ENCODE measurements at places on chromosomes 6 and 20.

DNA sequence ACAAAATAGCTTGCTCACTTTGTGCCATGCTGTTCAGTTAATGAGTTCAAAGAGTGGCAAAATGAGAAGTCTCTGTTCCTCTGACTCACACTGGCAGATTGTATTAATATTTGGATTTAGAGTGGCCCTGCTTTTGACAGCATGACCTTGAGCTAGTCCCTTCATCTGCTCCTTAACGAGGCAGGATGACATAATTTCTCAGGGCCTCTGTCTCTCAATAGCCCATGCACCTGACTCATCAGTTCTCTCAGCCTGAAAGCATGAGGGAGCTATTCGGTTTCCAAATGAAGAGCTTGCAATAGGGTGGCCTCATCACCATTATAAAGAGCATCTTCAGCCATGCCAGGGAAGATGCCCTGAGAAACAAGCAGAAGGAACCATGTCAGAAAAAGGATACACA is 38.2 kb downstream of the CAP2 start:
- DNase-seq = peak; percentile 61

GRCh38 chr6:2450546-2450945 is 205.1 kb upstream of the GMDS start:
- no peak for DNase-seq

DNA sequence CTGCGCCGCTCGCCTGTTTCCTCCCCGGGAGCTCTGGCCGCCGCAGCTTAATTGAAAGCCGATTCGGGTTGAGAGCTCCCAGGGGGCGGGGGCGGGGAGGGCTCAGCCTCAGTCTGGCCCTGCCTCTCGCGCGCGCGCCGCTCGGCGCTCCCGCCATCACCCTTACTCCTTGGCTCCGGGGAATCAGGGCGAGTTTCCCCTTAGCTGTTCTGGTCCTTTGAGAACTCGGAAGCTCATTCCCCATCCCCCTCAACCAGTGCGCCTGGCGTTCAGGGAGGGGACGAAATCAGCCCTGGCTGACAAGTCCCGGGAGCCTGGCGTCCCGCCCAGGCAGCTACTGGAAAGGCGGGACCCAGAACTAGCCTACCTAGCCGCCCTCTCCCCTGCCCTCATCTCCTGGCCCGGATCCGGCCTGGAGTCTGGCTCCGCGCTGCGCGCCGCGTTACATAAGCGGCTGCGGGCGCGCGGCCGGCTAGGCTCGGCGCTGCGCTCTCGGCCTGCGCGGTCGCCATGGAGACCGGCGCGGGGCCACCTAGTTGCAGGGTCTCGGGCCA is 2.8 kb downstream of the SLC12A5 start:
- DNase-seq = no peak

DNA sequence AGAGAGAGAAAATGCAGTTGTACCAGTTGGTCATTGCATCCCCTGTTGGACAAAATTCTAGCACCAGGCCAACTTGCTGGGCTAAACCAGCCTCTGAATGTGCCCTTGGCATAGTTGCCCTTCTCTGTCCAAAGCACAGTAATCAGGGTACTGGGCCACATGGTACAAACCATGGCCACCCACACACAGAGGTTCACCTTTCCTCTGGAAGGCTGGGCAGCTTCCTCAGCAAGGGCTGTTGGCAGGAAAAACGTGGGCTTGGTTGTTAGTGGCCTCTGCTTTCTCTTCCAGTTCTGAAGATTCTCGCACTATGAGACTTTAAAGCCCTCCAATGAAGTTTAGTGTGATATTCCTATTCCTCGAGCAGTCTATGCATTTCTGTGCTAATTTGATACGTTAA is 706 bp downstream of the DDO start:
- DNase-seq = no peak

- DNase-seq = no peak
Measured at GRCh38 chr6:168193816-168194721, 115.1 kb upstream of the FRMD1 start.

DNA sequence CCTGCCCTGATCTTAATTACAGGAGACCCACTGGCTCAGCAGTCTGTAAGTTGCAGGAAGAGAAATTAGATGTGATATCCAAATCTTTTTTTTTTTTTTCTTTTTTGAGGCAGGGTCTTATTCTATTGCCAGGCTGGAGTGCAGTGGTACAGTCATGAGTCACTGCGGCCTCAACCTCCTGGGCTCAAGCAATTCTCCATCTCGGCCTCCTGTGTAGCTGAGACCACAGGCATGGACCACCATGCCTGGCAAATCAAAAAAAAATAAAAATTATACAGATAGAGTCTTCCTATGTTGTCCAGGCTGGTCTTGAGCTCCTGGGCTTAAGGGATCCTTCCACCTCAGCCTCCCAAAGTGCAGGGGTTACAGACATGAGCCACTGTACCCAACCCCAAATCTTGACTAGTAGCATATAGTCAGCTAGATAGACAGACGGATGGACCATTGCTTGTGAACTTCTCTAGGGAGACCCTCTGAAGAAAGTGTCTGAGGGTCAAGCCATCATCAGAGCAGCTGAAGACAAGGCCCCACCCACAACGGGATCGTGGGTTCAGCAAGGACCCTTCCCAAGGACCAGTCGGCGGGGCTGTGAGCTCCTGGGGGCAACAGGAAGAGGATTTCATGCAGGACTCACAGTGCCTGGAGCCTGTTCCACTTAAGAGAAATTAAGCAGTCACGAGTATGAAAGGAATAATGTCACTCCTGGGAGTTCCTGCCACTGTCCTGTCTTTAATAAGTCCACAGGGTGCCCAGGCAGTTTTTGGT is 222.7 kb downstream of the ANKRD60 start:
- no peak for DNase-seq

All from GM04503 (cell line).